ENCODE measurements at places on chromosomes 1 and 21. TPM values are rescaled to one million over a fixed set of nuclear protein-coding genes. Genes with fewer than 3 reads are reported as not detected.

The SLC35D1 gene
- total RNA-seq = 3.2 TPM

The LORICRIN gene
- total RNA-seq = not detected

The RSBN1 gene
- 10.1 TPM for total RNA-seq

The PGLYRP3 gene
- total RNA-seq = not detected

The RNU1-2 gene
- total RNA-seq = 4,572 TPM

The BRDT gene
- total RNA-seq = not detected

The LRRC38 gene
- 0.38 TPM for total RNA-seq

The S100A7A gene
- not detected for total RNA-seq

The DCDC2B gene
- not detected for total RNA-seq

The PLEKHG5 gene
- 16.8 TPM for total RNA-seq

The RIMKLA gene
- total RNA-seq = 7.5 TPM

The NCAM2 gene
- total RNA-seq = 5.4 TPM

- DNase-seq = no peak
Observed at GRCh38 chr1:162904579-162904978, 43.6 kb upstream of the CCDC190 start.

DNA sequence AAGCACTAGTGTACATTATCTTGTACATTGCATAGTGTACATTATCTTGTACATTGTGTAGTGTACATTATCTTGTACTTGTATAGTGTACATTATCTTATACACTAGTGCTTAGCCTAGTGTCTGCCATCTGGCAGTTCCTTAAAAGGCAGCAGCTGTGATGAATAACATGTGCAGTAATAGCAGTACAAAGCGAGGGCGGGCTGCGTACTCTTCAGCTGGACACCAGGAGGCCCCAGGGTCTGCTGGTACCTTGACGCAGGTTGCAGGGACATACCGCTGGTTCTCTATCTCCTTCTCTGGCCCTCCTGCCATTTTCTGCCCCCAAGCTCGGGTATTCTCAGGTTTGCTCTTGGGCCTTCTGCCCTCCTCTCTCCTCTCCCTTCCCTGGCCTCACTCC is 149.6 kb downstream of the SEC16B start:
- no peak for DNase-seq

DNA sequence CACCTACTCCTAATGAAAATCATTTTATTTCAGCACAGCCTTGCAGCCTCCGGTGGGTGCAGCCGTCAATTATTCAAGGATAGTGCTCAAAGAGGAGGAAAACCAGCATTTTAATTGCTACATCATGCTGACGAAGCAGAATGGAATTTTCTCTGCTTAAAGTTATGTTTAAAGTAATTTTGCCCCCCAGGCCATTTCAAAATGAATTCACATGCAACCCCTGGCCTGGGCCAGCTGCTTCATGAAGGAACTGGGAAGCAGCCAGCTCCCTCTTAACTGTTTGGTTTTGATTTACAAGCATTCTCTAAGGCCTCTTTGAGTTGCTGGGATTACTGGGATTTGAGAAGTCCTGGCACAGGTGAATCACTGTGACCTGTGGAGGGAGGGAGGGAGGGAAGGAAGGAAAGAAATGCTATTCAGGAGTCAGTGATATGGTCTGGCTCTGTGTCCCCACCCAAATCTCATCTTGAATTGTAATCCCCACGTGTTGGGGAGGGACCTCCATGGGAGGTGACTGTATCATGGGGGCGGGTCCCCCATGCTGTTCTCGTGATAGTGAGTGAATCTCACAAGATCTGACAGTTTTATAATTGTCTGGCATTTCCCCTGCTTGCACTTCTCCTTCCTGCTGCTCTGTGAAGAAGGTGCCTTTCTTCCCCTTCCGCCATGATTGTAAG is 66.0 kb downstream of the PGBD5 start:
- no peak for DNase-seq

DNA sequence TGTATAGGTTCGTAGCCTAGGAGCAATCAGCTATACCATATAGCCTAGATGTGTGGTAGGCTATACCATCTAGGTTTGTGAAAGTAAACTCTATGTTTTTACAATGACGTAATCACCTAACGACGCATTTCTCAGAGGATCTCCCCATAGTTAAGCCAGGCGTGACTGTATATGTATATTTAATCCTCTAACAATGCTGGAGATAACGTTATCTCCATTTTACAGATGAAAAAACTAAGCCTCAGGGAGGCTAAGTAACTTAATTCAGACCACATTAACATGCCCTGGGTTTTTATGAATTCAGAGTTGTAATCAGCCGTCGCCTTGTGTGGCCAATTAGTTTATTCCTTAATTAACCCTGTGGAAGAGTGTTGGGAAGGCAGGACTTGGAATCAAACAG is 107.7 kb upstream of the PLXNA2 start:
- DNase-seq = no peak

GRCh38 chr21:35508139-35508888 is 459.2 kb upstream of the RUNX1 start:
- DNase-seq = peak; percentile 81

DNA sequence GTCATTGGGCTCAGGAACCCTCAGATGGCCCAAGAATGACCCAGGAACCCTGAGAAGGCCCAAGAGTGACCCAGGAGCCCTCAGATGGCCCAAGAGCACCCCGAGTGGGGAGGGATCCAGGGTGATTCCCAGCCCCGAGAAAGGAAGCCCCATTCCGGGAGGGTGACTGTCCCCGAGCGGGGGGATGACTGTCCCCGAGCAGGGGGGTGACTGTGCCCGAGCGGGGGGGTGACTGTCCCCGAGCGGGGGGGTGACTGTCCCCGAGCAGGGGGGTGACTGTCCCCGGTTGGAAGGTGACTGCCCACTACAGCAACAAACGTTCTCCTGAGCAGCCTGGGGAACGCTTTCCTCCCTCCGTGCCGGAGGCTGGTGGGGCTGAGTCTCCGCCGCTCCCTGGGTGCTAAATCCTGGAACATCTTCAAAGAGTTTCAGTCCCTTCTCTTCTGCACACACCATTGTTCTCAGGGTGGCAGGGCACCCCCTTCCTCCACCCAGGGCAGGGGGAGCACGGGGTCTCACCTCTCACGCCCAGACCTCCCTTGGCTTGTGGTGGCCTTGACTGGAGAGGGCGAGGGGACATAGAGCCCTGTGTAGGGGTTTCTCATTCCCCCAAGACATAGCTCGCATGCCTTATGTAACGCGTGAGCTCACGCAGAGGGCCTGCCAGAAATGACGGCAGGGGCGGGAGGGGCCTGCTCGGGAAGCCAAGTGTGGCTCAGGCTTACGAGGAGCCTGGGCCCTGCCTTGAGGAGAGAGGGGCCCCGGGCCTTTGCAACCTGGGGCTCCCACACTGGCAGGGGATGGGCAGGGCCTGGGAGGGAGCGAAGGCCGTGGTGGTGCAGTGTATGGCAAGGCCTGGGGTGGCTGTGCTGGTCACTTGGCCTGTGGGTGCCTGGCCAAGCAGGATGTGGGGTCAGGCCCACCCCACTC is 14.3 kb upstream of the SKI start:
- DNase-seq = peak; percentile 91

- DNase-seq = no peak
Observed at GRCh38 chr1:36864823-36865601, 169.3 kb downstream of the GRIK3 start.

GRCh38 chr1:115877511-115877910 is 36.6 kb upstream of the NHLH2 start:
- DNase-seq = no peak

DNA sequence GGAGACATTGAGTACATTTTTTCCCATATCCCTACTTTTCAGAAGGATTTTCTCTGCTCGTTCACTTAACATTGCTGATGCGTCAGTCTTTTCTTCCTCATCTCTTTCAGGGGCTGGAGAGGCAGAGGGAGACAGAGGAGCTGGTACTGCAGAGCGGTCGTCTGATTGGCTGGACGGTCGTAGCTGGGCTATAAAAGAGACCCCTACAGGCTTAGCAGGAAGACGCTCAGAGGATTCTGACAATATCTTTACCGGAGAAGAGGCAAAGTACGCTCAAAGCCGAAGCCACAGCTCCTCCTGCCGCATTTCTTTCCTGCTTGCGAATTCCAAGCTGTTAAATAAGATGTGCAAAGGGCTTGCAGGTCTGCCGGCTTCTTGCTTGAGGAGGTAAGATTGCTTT is at the start of gene RGS4:
TSS of gene RGS4 (plus strand) at position 220 of the 400 bp plus-strand sequence. CDS start at position 344, 124 bp downstream.
- DNase-seq = peak; percentile 44

GRCh38 chr1:198540580-198540979 is at the start of gene ATP6V1G3:
Gene ATP6V1G3, minus strand, starts transcription at chr1:198540680. Its CDS starts 30 bp downstream, at chr1:198540650.
- DNase-seq = no peak

DNA sequence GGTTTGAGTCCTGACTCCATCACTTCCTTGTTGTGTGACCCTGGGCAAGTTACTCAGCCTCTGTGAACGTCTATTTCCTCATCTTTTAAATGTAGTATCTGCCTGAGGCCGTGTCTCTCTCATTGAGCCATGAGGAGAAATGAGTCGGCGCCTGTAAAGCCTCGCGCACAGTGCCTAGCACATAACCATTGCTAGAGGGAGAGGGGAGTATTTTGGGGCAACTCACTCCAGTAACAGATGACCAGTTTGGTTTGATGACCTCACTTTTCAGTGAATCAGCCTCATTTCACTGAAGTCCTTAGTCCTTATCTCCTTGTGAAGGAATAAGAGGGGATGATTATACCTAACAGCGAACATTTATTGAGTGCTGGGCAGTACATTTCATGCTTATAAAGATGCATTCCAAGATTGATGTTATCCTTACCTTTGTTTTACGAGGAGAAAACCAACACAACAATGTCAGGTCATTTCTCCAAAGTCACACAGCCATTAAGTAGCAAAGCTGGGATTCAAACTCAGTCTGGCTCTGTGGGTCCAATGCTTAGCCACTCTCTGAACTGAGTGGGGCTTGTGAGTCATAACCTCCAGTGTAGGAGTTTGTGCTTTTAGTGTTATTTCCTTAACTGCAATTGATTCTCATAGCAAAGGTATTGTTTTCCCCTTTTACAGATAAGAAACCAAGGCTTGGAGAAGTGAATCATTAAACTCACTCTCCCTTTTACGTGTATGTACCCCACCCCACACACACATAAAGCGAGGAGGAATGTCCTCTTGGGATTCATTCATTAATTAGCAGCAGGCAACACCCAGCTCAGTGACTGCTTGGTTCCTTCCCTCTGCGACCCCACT is 25.9 kb downstream of the KCNC4 start:
- no peak for DNase-seq

GRCh38 chr1:209710847-209711246 is 6.2 kb downstream of the HSD11B1 start:
- no peak for DNase-seq

GRCh38 chr1:206854401-206855129 is 10.9 kb upstream of the IL20 start:
- no peak for DNase-seq

GRCh38 chr1:118252624-118253023 is 67.6 kb upstream of the SPAG17 start:
- no peak for DNase-seq

DNA sequence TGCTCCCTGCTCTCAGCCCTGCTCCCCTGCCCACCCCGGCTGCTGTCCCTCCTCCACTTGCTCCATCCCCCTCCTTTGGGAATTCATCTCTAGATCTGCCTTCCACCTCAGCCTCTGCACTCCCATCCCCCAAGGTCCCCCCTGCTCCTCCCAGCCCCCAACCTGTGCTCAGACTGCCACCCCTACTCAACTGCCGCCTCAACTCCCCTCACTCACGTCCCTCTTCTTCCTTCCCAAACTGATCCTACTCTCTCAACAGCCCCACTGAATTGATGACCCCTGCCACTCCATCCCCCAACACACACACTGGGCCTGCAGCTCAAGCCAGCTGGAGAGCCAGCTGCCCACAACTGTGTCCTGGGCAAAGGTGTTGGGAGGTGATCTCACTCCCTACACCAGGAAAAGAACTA is 15.8 kb upstream of the ETV3L start:
- DNase-seq = no peak

- no peak for DNase-seq
Observed at GRCh38 chr1:245052258-245052657, 102.5 kb upstream of the KIF26B start.

- DNase-seq = no peak
Observed at GRCh38 chr1:15405106-15405850, 4.4 kb upstream of the EFHD2 start.

GRCh38 chr1:117336088-117336817 is 31.0 kb upstream of the MAN1A2 start:
- DNase-seq = no peak

GRCh38 chr21:32349333-32349944 is 43.4 kb downstream of the URB1 start:
- no peak for DNase-seq

- no peak for DNase-seq
Observed at GRCh38 chr1:225448146-225448805, 20.4 kb upstream of the LBR start.

DNA sequence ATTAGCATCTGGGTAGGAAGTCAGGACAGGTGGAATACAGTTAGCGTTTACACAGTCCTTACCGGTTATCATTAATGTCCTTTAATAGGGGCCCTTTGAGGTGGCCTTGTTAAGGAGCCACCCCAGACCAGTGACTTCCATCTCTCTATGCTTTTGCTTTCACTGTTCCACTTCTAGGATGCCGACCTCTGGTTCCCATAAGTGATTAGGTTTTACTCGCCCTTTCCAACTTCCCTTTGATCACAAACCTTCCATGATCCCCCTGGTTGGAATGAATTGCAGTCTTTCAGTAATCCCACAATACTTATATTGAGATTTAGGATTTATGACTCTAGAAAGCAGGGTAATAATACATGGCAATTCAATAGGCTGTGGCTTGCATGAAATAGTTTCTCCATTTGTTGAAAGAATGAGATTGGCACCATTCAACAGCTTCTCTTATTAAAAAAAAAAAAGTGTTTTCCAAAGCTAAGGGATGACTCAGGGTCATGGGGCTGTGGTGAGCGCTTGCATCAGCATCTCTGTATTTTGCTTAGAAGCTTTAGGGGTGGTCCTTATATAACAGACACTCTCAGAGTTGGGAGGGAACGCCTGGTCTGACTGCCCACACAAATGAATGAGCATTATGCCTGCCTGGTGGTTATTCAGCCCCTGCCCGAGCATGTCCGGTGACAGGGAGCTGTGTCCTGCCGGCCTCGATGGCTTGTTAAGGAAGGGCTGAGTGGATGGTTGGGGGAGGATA is 110.5 kb downstream of the CNIH3 start:
- no peak for DNase-seq

GRCh38 chr1:65890201-65890843 is 97.6 kb downstream of the PDE4B start:
- DNase-seq = no peak

DNA sequence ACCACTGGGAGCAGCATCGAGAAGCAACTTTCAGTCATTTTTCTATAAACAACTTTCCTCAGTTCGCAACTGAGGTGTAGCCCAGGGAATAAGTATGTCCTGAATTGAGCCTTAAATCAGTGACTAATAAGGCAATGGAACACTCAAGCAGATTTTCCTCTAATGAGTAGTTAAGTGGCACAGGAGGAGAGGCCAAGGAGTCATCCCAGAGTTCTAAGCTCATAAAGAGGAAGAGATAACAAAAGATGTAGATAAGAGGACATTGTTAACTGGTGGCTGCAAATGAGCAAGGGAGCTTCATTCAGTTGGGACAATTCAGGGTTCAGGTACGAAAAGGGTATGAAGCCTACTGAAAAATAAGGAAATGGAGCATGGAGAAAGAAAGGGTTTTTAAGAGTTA is 64.5 kb downstream of the LRRC40 start:
- no peak for DNase-seq

DNA sequence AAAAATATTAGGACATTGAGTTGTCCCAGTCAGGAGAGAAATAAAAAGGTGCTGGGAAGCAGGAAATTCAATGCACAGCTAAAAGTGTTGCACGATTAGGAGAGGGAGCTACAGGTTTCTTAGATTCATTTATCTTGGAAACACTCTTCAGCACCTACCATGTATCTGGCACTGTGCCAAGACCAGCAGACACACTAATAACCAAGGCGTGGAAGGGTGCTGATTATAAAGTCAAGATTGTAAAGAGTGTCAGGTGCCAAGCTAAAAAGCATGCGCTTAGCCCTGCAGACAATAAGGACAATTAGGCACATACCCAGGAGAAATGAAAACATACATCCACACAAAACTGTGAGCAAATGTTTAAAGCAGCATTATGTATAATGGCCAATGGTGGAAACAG is 129.9 kb downstream of the DSCAM start:
- DNase-seq = no peak
